HepG2 (cell line): ENCODE measurements at places on chromosomes 11 and 22. TPM values are rescaled to one million over a fixed set of nuclear protein-coding genes. Genes with fewer than 3 reads are reported as not detected.

The MEI1 gene
- 0.53 and 0.75 TPM in 2 replicates for total RNA-seq

GRCh38 chr11:87574193-87574592, 536.5 kb downstream of the TMEM135 start:
- H3K4me3 ChIP-seq, result no peak overlapping the region
- H3K4me1 ChIP-seq, result no peaks in the 10 kb centered on the region
- no peaks in the 10 kb centered on the region for H3K27me3 ChIP-seq

DNA sequence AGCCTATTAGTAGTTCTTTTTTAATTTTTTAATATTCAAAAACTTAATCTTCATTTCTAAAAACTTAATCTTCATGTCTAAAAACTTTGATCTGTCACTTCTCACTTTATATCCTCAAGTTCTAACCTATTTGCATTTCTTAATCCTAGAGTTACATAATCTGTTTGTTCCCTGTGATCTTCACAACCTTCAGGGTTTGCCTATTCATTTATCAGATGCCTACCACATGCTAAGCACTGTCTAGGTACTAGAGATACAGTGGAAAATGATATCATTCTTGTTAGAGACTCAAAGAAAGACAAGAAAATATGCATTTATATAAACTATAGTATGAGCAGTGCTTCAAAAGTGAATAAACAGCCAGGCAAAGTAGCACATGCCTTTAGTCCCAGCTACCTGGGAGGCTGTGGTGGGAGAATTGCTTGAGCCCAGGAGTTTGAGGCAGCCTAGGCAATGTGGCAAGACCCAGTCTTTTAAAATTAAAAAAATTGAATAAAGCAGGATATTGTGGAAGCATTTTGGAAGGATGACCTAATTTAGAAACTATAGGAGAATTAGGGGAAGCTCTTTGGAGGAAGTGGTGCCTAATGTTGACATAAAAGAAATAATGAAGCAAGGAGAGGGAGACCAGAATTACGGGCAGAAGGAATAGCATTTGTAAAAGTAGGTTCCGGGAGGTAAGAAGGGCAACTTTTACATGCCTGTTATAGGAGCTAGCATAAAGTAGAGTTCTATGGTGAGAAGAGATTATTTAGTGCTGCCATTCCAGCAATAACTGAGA, 54.4 kb upstream of the GRK2 start:
- no peak overlapping the region for H3K27ac ChIP-seq
- no peaks in the 10 kb centered on the region for H3K27me3 ChIP-seq
- H3K4me3 ChIP-seq, result no peak overlapping the region
- H3K4me1 ChIP-seq, result no peaks in the 10 kb centered on the region
- DNase-seq, result no peak
- H3K36me3 ChIP-seq, result peaks cover 63% of the 10 kb centered on the region

The KRTAP5-11 gene
- total RNA-seq, result not detected in 2 replicates

The ACRV1 gene
- not detected in 2 replicates for total RNA-seq

The OR2AG1 gene
- total RNA-seq, result not detected in 2 replicates

- no peaks in the 10 kb centered on the region for H3K27me3 ChIP-seq
- no peak for DNase-seq
- H3K36me3 ChIP-seq, result peaks cover 26% of the 10 kb centered on the region
- no peak overlapping the region for H3K4me3 ChIP-seq
- no peak overlapping the region for H3K27ac ChIP-seq
These were observed 1.6 kb downstream of the LRRN4CL start for GRCh38 chr11:62687508-62688396.

DNA sequence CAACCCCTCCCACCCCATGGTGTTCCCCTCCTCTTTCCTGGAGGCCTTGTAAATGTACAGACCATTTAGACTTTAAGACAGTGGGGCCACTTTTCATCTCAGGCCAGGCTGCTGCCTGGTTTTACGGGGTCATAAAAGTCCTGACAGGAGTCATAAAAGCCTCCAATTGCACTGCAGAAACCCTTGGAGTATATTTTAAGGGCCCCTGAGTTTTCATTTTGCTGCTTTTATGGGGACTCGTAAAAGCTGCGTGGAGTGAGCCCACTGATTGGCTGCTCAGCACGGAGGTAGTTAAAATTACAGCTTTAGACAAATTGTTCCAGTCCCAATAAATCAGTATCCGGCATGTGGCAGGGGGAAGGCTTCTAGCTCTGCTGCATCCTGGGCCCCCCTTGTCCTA, 627.6 kb downstream of the NTM start:
- H3K27me3 ChIP-seq, result 0 out of 2 replicates have a peak, but pooled peaks cover 1% of the 10 kb centered on the region
- no peaks in the 10 kb centered on the region for H3K4me1 ChIP-seq
- DNase-seq, result no peak
- H3K36me3 ChIP-seq, result no peaks in the 10 kb centered on the region

DNA sequence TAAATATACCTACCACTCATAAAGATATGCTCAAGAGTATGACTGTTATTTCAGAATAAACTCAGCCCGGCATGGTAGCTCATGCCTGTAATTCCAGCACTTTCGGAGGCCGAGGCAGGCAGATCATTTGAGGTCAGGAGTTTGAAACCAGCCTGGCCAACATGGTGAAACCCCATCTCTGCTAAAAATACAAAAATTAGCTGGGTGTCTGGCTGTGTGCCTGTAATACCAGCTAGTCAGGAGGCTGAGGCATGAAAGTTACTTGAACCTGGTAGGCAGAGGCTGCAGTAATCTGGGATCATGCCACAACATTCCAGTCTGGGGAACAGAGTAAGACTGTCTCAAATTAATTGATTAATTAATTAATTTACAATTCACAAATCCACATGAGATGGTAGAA, 208.2 kb upstream of the PDGFD start:
- no peaks in the 10 kb centered on the region for H3K4me1 ChIP-seq
- no peak for DNase-seq
- no peak overlapping the region for H3K4me3 ChIP-seq
- H3K27ac ChIP-seq, result no peak overlapping the region
- H3K27me3 ChIP-seq, result no peaks in the 10 kb centered on the region
- no peaks in the 10 kb centered on the region for H3K36me3 ChIP-seq

DNA sequence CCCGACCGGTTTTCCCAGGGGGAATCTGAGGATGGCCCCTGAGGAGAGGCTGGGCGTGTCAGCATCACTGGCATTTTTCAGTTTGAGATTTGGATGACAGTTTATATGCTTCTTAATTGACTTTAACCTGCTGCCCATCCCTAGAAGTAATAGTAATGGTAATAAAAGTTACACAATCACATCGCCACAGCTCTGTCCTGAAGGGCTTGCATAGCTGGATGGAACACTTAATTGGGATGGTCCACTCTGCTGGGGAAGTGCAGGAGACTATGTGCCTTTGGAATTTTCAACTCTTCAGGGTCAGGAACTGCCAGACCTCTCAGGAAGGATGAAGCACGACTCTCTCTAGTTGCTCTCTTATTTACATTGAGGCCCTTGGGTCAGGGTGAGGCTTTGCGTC, 16.2 kb downstream of the BARX2 start:
- no peak overlapping the region for H3K27ac ChIP-seq
- H3K4me1 ChIP-seq, result peaks cover 26% of the 10 kb centered on the region
- no peak for DNase-seq
- H3K27me3 ChIP-seq, result peaks cover 32% of the 10 kb centered on the region; the same call in 2 of the 3 replicates
- H3K4me3 ChIP-seq, result no peak overlapping the region

The OR52H1 gene
- not detected in 2 replicates for total RNA-seq

GRCh38 chr11:132131047-132131446, 760.6 kb downstream of the NTM start:
- 0 out of 3 replicates have a peak, but pooled peaks cover 8% of the 10 kb centered on the region for H3K27me3 ChIP-seq
- H3K4me3 ChIP-seq, result no peak overlapping the region
- no peaks in the 10 kb centered on the region for H3K4me1 ChIP-seq
- H3K27ac ChIP-seq, result no peak overlapping the region

The FJX1 gene
- 0.44 and 0.82 TPM in 2 replicates for total RNA-seq

The SESN3 gene
- total RNA-seq, result 0.86 and 1.9 TPM in 2 replicates

DNA sequence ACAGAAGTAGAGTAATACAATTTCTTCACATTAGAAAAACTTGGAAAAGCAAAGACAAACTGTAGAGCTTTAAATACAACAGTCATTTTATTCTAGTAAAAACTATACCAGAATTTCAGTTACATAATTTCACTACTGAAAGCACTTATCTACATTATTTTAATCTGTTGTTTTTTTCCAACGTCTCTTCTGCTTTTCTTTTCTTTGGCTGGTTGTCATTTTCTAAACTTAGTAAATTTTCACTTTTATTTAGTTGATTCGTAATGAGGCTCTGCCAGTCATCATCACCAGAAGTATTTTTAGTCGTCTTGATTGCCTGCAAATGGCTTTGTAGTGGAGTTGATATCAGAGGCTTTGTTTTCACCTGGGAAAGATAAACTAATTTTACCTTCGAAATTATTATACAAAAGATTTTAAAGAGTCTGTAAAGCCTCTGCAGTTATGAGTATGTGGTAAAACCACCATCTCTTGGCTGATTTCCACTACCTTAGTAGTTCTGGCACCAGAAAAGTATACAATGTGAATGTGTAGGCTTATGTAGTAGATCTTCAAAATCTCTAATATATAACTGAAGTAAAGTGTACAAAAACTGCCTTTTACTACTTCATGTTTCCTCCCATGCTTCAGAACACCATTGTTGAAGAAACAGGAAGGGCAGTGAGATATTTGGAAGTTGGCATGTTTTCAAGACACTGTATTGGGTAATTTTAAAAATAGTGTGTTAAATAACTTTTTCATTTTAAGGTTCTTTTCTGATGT, 19.2 kb downstream of the EIF3M start:
- DNase-seq, result no peak
- H3K4me3 ChIP-seq, result no peak overlapping the region
- peaks cover 6% of the 10 kb centered on the region for H3K36me3 ChIP-seq
- no peaks in the 10 kb centered on the region for H3K27me3 ChIP-seq
- no peak overlapping the region for H3K27ac ChIP-seq
- no peaks in the 10 kb centered on the region for H3K4me1 ChIP-seq

The TBX1 gene
- not detected in 2 replicates for total RNA-seq

DNA sequence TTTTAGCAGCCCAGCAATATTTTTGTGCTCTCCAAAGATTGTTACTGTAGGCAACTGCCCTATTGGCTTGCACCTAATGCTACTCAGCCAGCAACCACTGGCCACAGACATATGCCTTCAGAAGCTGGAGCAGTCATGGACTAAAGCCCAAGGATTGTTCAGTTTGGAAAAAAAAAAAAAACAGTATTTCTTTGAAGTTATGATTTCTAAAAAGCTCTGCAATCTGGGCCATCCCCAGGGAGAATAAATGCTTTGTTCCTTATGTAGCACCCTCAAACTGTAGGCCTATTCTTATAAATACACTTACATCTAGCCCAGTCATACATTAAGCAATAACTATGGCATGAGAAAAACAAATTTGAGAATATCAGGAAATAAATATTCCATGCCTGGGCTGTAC, 2190.5 kb upstream of the RAG2 start:
- H3K27ac ChIP-seq, result no peak overlapping the region
- no peak overlapping the region for H3K4me3 ChIP-seq
- no peaks in the 10 kb centered on the region for H3K36me3 ChIP-seq
- no peaks in the 10 kb centered on the region for H3K27me3 ChIP-seq
- DNase-seq, result no peak

DNA sequence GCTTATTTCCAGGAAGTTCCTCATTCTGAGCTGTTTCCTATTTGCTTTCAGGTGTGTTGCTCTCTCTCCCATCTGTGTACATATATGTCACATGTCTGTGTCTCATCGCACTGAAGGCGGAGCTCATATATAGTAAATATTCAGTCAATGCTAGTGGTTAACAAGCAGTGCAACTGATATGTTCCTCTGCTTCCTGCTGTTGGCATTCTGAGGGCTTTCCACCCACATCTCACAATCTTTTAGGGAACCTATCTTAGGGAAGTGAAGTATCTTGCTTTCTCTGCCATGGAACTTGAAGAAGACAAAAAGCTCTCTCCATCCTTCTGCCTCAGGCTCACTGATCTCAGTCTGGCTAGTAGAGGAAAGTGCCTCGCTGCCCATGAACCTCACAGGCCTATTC, 139.8 kb downstream of the TTC17 start:
- no peak for DNase-seq
- no peak overlapping the region for H3K4me3 ChIP-seq

The TSPAN32 gene
- total RNA-seq, result 0.09 TPM in 1 of 2 replicates, not detected in the other

DNA sequence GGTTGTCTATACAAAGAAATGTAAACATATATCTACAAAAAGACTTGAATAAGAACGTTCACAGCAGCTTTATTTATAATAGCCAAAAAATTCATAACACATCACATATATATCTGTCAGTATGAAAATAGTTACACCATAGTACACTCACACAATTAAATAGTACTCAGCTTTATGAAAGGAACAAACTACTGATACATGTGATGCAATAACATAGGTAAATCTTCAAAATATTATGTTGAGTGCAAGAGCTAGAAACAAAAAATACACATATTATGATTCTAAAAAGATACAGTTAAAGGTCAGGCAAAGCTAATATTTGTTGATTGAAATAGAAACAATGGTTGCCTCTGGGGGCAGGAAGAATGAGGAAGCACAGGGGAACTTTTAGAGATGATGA, 6.6 kb downstream of the MRGPRX2 start:
- DNase-seq, result no peak
- H3K27me3 ChIP-seq, result peaks cover 13% of the 10 kb centered on the region; the same call in 1 of the 3 replicates
- no peaks in the 10 kb centered on the region for H3K36me3 ChIP-seq
- no peak overlapping the region for H3K4me3 ChIP-seq

The ABCC8 gene
- total RNA-seq, result not detected in 2 replicates

- no peaks in the 10 kb centered on the region for H3K27me3 ChIP-seq
- no peak overlapping the region for H3K4me3 ChIP-seq
- H3K27ac ChIP-seq, result peak overlapping the region; percentile 11
- H3K36me3 ChIP-seq, result no peaks in the 10 kb centered on the region; the same call in 1 of the 2 replicates
These were observed 62.1 kb upstream of the ARFGAP3 start for GRCh38 chr22:42919199-42919598.

The RGL4 gene
- not detected in 2 replicates for total RNA-seq

The GRAMD1B gene
- total RNA-seq, result not detected in 2 replicates

- H3K27ac ChIP-seq, result no peak overlapping the region
- no peak overlapping the region for H3K4me3 ChIP-seq
- DNase-seq, result no peak
- H3K27me3 ChIP-seq, result no peaks in the 10 kb centered on the region
- no peaks in the 10 kb centered on the region for H3K36me3 ChIP-seq
These were observed 44.7 kb upstream of the ZBTB44 start for GRCh38 chr11:130359419-130359818.

The KDM4E gene
- not detected in 2 replicates for total RNA-seq

The MUC2 gene
- total RNA-seq, result not detected in 2 replicates

The LRRN4CL gene
- total RNA-seq, result 0.11 TPM in 1 of 2 replicates, not detected in the other

The OR4A16 gene
- not detected in 2 replicates for total RNA-seq

GRCh38 chr11:104830080-104830479, 68.2 kb downstream of the CASP12 start:
- no peaks in the 10 kb centered on the region for H3K36me3 ChIP-seq
- no peak overlapping the region for H3K4me3 ChIP-seq
- no peak overlapping the region for H3K27ac ChIP-seq
- no peak for DNase-seq

DNA sequence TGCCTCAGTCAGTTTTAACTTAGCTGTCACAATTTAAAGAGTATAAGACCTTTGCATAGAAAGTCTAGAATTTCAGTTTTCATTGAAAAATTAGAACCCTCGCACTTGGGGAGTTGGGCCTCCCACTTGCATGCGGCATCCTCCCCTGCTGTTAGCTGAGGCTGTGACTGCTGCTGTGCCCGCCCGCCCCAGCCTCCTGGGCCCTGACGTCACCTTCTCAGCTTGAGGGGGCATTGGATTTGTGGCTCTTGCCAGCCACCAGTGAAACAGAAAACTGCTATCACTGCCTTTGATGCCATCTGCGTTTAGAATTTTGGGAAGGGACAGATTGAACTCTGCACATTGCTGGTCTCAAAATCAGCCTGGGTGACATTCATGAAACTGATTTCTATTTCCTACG, 108.7 kb downstream of the CTTN start:
- H3K27me3 ChIP-seq, result no peaks in the 10 kb centered on the region
- no peak overlapping the region for H3K4me3 ChIP-seq
- no peak for DNase-seq
- H3K36me3 ChIP-seq, result 0 out of 2 replicates have a peak, but pooled peaks cover 3% of the 10 kb centered on the region
- H3K4me1 ChIP-seq, result no peaks in the 10 kb centered on the region
